AG10803 (cell line): ENCODE measurements at places on chromosomes 7 and 10.

- DNase-seq, result peak; percentile 60
Measured at GRCh38 chr10:93947055-93947454, 46.7 kb upstream of the PLCE1 start.

- DNase-seq, result peak; percentile 37
Measured at GRCh38 chr7:45574669-45575500, 717 bp downstream of the ADCY1 start.

- DNase-seq, result no peak
Measured at GRCh38 chr10:132907821-132908620, 34.3 kb downstream of the CFAP46 start.

GRCh38 chr10:5659702-5660528 lies 6.5 kb downstream of the ASB13 start:
- peak; percentile 73 for DNase-seq

GRCh38 chr10:97522071-97522470 lies 23.3 kb downstream of the UBTD1 start:
- DNase-seq, result no peak

DNA sequence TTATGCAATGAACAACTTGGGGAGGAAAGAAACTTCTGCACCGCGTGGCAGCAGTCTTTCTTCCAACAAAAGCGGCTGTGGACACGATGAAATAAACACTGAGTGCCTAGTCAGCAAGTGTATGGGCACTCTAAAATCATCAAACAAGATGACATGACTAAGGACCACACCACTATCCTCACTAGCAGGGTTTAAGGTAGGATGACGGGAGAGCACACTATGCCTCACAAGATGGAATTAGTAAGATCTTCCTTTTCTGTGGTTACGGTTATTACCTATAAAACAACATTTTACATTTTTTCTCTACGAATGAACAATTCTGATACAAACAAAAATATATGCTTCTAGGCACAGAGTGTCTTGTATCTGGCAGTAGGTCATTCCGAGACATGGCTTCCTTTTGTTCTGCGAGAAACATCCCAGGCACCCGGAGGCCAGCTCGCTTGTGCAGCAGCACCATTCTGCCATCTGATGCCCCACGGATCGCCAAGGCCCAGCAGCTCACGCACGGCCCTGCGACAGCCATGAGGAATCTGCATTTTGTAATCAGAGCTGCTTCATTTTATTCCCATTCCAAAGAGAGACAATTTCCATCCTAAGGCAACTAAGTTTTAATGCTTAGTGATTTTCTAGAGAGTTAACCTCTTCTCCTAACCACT lies 54.1 kb upstream of the NCAPG2 start:
- no peak for DNase-seq

DNA sequence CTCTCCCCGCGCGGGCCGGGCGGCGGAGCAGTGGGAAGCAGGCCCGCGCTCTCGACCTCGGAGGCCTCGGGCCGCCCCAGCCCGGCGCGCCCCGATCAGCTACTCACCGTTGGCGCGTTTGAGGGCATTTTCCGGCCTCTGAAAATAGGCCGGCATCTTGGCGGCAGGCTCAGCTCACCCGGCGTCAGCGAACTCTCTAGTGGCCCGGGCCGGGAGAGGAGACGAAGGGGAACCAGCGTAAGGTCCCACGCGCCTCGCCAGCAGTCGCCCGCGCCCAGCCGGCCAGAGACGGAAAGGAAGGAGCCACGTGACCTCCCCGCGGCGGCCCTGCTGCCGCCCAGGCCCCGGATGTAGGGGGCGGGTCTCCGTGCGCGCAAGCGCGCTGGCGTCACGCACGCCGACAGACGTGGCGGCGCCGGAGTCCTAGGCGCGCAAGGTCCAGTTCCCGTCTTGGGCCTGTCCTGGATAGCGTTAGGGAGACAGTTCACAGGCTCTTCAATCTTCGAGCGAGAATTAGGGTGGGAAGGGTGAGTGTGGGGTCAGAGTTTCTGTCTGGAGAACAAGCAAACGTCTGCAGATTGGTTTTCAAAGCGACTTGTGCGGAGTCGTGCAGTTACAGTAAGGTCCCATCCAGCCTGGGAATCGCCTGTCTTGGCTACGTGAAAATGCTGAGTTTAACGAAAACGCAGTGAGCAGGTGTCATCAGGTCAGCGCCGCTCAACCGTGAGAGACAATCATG lies at the start of gene EIF3A:
EIF3A (minus strand) TSS at position 297 of the 739 bp plus-strand sequence; CDS start at position 156, 141 bp downstream.
- peak; percentile 91 for DNase-seq

DNA sequence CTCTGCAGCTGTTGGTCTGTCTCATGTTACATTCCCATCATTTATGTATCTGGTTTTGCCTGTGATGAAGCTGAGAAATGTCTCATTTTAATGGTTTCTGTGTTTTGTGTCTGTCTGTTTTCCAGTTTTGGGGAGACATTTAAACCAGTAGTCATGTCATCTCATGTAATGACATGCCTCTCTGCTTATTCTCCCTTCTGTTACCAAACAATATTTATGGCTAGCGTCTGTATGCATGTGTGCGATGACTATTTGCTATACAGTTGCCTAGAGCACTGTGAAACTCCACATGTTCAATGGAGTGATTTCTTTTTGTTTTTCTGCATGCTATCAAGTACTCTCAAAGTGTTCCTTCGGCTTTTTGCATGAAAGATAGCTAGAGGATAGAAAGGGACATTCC lies 132.0 kb downstream of the ST7 start:
- peak; percentile 31 for DNase-seq

DNA sequence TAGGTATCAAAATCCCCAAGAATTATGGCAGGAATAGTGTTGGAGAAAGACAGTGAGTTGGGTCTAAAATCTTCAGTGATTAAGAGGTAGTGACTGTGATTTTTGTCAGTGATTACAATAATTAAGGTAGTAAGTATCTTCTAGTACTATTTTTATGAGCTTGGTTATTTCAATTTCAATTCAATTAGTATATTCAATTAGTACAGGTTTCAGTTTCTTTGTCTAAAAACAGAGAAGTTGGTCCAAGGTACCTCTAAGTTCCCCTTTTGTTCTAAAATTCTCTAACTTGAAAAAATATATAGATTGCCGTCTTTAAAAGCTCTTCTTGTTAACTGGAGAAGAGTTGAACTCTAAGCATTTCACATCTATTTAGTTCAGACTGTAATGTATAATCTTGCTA lies 82.9 kb downstream of the OTUD1 start:
- no peak for DNase-seq
